ENCODE measurements at places on chromosomes 6 and 20.

DNA sequence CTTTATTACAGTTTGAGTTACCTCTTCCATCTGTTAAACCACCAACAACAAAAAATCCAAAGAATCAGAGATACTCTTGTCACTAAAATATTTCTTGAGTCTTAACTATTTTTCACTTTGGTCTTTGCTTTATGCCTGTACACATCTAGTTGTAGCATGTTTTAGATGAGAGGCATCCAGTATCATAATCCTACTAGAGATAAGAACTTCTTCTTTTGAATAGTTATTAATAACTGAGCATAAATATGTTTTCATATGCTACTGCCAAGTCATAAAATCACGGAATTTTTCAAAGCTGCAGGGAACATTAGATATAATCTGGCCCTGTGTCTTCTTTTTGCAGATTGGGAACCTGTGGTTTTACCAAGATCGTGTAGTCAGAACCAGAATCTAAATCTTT is 55.3 kb downstream of the STK4 start:
- no peak for DNase-seq

DNA sequence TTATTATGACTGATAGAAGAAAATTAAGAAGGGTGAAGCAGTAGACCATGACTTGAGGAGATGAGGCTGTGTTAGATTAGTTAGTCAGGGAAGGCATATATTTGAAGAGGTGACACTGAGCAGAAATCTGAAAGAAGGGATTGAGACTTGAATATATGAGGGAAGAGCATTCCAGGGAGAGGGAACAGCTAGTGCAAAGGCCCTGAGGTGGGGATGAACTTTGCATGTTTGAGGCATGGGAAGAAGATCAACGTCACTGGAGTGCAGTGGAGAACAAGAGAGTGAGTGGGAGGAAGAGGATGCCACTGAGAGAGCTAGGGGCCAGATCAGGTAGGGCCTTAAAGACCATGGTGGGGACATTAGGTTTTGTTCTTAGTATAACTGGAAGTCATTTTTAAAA is 119.0 kb downstream of the ZDHHC14 start:
- DNase-seq, result no peak

DNA sequence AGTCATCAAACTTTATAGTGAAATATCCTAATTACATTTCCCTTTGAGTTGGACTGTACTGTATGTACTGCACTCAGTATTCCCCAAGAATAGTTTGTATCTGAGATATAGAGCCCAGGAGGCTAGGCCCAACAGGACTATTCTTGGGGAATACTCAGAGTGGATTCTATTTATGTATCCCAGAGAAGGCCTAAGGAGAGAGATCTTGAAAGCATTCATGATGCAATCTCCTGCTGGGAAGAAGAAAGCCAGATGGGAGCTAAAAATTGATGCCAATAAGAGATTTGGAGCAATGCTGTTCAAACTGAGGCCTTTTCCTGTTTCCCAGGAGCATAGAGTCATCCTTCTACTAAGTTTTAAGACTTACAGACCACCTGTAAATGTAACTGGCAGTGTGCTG is 452.1 kb upstream of the PLCB4 start:
- DNase-seq, result no peak

- DNase-seq, result no peak
Measured at GRCh38 chr20:41154436-41155176, 17.3 kb downstream of the PLCG1 start.

DNA sequence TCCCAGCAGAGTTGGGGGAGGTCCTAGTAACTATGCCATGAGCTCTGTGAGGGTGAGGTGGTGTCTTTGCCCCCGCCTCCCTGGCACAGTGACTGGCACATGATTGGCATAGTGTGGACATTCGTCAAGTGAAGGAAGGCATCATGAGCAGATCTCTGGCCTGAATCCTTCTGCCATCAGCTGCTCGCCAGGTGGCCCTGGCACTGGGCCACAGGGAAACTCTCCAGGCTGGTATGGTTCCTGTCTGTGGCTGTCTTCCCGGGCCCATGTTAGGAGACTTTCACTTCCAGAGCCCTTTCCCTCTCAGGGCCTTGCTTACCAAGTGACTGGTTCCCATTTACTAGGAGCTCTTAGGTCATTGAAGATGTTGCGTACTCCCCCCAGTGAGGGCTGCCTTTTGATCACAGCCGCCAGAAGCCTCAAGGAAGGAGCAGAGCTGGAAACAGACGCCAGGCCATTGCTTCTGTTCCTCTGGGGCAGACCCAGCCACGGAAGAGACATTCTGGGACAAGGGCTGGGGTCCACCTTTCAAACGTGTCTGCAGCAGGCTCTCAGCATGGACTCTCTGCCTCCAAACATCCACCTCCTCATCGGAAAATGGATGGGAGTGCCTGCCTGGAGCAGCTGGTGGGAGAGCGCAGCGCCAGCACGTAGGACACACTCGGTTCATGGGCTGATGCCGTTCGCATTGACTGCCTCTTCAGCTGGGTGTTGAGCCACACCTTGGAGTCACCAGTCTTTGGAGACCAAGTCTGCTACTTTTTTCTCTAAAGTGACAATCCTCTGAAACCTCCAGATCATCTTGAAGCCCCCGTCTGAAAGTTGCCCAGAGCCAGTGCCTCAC is 67.2 kb downstream of the PTPN1 start:
- peak; percentile 59 for DNase-seq

- DNase-seq, result no peak
Measured at GRCh38 chr6:100117680-100118079, 123.7 kb upstream of the MCHR2 start.

GRCh38 chr6:71334768-71335167 is 46.2 kb downstream of the OGFRL1 start:
- DNase-seq, result no peak

GRCh38 chr20:51286758-51287157 is 255.8 kb downstream of the NFATC2 start:
- no peak for DNase-seq

GRCh38 chr6:62323818-62324431 is 37.9 kb upstream of the KHDRBS2 start:
- DNase-seq, result no peak

All from NCI-H1105 treated with DMSO at 0.1 percent for 48 hours (cell line).